IMR-90 (cell line): ENCODE measurements at places on chromosomes 3 and 15.
A peak's percentile ranks its signal among the peaks of the same experiment; 100 is the strongest.

GRCh38 chr3:5061218-5061569 lies 60.9 kb upstream of the ARL8B start:
- no peak for DNase-seq

- peak; percentile 67 for DNase-seq
Measured at GRCh38 chr3:187678726-187679268, 8.6 kb upstream of the SST start.

DNA sequence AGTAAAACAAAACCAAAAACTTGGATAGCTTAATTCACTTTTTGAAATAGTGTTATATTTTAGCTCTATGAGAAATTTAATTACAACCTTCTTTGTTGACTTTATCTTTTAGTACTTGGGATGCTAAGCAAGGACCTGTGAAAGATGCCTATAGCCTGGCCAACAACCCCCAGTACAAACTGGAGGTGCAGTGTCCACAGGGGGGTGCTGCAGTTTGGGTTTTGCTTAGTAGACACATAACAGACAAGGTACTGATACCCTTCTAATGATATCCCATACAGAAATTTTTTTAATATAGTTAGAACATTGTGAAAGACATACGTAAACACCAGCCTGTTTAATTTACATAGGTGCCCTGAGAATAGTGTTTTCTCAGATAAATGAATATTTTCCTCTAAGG lies 35.3 kb downstream of the CAPN7 start:
- no peak for DNase-seq

GRCh38 chr15:63626955-63627354 lies 29.8 kb downstream of the FBXL22 start:
- no peak for DNase-seq

- DNase-seq: no peak
Measured at GRCh38 chr3:127150513-127151250, 42.2 kb upstream of the PRR23E start.

GRCh38 chr3:138078901-138079344 lies 36.5 kb downstream of the DZIP1L start:
- peak; percentile 99 for DNase-seq

DNA sequence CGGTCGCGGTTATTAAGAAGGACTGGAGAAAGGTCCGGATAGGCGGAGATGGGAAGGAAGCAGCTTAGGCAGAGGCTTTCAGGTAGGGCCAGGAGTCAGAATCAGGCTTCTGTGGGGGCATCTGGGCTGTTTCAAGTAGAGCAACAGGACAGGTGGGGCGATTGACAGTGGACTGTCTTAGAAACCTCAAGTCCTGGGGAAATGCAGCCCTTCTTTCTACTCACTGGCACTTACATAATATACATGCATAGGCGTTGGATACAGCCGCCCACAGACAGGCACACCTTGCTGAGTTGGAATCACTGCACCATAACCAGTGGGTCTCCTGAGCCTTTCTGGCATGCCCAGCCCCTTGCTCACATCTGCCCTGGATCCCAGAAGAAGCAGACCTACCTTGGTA lies 730 bp downstream of the MYD88 start:
- no peak for DNase-seq

DNA sequence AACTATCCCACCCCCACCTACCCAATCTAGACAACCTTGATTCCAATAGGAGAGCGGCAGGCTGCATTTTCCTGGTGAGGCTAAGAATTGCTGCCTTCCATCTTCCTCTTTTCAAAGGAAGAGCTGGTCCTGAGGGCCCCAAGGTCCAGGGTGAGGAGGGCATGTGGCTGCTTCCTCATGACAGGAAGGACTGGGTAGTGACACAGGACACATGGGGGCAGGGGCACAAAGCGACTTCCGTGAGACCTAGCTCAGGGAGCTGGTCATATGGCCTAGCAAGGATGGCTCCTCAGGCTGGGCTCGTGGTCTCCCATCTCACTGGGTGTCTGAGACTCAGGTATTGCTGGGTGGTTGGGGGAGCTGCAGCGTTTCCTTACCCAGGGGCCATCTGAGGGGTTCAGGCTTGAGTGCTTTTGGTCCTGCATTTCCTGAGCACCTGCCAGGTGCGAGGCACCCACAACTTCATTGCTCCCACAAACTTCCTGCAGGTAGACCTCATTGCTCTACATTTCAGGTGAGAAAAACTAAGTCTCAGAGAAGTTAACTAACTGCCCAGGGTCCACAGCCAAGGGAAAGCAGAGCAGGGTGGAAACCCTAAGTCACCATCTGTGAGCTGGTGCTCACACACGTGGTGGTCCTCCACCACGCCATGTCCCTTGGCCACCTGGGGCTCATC lies 160.0 kb upstream of the TLE3 start:
- DNase-seq: no peak

DNA sequence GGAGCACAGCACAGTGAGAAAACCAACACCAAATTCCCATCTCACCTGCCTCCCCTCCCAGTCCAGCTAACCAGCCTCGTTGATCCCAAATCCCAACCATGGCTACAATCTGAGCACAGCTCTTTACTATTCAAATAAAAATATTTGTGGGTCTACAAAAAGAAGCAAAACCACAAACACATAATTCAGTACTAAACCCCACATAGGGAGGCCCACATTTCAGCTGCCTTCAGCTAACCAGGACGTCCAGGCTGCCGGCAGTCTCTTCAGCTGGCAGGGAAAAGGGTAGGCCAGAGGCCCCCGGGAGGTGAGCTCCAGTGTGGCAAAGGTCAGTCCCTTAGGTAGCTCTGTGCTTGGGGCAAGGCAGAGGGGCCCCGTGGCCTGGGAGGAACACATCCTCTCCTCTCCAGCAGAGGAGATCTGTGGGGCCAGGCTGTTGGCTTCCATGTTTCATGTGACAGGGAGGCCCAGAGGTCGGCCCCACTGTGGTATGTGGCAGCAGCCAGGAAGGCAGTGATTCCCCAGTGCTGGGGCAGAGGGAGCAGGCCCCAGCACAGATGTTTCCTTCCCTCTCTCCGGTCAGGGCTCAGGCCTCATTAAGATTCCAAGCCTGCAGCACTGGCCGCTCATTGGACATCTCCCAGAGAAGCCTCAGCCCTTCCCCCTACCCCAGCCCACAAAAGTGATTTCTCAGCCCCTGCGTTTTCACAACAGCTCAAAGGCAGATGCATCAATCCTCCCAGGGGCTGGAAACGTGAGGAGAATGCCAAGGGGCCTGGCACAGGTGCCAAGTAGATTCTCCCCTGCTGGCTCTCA lies 381.4 kb downstream of the NTRK3 start:
- peak; percentile 65 for DNase-seq

- DNase-seq: no peak
Measured at GRCh38 chr15:83380059-83380458, 67.1 kb upstream of the SH3GL3 start.

DNA sequence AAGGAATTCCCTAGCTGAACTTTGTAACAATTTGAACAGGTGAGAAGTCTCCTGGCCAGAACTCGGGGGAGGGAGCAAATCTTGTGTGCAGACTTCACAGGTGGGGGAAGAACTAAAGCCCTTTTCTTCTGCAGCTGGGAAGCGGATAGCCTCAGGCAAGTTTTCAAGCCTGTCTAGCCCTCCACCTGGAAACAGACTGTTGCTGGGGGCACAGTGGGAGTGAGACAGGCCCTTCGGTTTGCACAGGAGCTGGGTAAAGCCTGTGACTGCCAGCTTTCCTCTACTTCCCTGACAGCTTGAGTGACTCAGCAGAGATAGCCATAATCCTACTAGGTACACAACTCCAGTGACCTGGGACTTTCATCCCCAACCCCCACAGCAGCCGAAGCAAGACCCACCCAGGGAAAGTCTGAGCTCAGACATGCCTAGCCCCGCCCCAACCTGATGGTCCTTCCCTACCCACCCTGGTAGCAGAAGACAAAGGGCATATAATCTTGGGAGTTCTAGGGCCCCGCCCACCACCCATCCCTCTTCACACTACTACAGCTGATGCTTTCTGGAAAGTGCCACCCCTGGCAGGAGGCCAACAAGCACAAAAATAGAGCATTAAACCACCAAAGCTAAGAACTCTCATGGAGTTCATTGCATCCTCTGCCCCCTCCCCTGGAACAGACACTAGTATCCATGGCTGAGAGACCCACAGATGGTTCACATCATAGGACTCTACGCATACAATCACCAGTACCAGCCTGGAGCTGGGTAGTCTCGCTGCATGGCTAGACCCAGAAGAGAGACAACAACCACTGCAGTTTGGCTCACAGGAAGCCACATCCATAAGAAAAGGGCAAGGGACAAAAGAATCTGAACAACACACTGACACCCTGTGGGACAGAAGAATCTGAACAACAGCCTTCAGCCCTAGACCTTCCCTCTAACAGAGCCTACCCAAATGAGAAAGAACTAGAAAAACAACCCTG lies 479.0 kb downstream of the RAP2B start:
- no peak for DNase-seq

GRCh38 chr15:73926219-73927002 lies at the start of gene LOXL1:
Gene LOXL1 (plus strand): TSS chr15:73926462. CDS start chr15:73926784, 322 bp downstream.
- DNase-seq: peak; percentile 92

DNA sequence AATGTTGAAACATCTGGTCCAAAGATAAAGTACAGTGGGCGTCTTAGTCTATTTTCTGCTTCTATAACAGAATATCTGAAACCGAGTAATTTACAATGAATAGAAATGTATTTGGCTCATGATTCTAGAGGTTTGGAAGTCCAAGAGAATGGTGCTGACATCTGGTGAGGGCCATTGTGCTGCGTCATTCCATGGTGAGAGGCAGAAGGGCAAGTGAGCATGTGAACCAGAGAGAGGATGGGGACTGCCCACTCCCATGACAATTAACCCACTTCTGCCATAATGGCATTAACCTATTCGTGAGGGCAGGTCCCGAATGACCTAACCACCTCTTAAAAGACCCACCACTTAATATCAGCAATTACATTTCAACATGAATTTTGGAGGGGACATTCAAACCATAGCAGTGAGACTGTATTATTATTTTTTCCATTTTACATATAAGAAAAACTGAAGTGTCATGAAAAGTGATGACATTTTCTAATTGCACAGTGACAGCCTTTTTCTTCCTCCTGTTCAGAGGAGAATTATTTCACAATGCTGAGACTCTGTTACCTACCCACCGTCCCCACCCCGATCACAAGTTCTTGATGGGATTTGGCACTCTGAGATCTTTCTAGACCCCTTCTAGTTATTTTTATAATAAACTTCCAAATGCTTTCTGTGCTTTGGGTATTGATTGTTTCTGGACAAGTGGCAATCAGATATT lies 238.8 kb downstream of the RPLP1 start:
- no peak for DNase-seq
